ENCODE measurements at places on chromosomes 7 and 10. TPM values are rescaled to one million over a fixed set of nuclear protein-coding genes. Genes with fewer than 3 reads are reported as not detected.

- DNase-seq: no peak
Measured at GRCh38 chr7:126996659-126997058, 256.1 kb downstream of the GRM8 start.

DNA sequence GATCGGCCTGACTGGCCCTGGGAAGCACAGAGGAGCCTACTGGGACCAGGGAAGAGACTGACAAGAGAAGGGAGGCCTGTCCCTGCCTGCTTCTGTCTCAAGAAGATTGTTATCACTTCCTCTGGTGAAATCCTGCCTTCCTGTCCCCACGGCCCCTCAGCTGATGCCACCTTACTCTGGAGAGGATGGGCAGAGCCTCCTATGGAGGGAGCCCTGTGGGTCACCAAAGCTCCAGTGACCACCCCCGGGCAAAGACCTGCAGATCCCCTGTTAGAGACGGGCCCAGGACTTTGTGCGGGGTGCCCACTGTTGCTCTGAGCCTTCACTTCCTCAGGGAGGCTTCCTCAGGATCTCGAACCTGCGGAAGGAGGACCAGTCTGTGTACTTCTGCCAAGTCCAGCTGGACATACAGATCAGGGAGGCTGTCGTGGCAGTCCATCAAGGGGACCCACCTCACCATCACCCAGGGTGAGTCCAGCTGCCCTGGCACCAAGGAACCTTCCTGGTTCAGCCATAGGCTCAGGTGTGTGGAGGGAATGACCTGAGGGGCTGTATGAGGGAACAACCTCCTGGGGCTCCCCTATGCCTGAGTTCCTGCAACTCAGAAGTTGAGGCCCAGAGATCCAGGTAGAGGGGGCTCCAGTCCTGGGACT lies 1.4 kb upstream of the PILRB start:
- no peak for DNase-seq

- DNase-seq: peak; percentile 73
Measured at GRCh38 chr7:85135977-85136376, 50.9 kb downstream of the SEMA3D start.

The MYOZ1 gene
- polyA plus RNA-seq: not detected

The RSPH10B2 gene
- polyA plus RNA-seq: not detected

All from foreskin keratinocyte (primary cell).